HT-29 (cell line): ENCODE measurements at places on chromosomes 16 and 17.

GRCh38 chr16:23771027-23771426 lies 16.2 kb downstream of the CHP2 start:
- no peak for DNase-seq

- DNase-seq: no peak
These were observed 17.9 kb upstream of the TANGO6 start for GRCh38 chr16:68825427-68825826.

- no peak for DNase-seq
These were observed 593 bp downstream of the SLC38A7 start for GRCh38 chr16:58684001-58684353.

DNA sequence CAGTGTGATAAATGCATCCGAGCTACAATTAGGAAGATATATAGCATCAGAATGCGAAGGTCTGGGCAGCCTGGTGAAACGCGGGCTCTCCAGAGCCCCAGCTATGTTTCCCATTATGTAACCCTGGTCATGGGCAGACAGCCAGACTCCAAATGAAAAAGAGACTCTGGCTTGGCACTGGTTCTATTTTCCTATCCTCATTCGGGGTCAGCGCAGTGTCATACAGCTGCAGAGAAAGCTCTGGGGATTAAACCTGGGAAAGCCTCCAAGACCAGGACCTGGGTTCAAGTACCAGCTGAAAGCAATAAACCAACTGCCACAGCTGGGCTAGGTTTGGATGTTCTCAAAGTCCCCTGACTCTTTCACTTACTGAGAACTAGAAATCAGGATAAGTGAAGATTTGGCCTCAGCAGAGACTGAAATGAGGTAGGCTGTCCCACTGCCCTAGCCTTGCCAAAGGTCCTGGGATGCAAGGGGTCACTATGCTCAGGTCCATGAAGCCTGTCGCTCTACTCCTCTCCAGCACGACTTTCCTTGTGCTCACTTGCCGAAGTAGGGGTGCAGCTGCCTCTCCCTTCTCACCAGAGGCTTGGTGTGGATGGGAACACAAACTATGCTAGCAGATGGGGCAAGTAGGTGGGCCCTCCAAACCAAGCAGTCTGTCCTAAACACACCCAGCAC lies 123.8 kb downstream of the SMG6 start:
- no peak for DNase-seq

DNA sequence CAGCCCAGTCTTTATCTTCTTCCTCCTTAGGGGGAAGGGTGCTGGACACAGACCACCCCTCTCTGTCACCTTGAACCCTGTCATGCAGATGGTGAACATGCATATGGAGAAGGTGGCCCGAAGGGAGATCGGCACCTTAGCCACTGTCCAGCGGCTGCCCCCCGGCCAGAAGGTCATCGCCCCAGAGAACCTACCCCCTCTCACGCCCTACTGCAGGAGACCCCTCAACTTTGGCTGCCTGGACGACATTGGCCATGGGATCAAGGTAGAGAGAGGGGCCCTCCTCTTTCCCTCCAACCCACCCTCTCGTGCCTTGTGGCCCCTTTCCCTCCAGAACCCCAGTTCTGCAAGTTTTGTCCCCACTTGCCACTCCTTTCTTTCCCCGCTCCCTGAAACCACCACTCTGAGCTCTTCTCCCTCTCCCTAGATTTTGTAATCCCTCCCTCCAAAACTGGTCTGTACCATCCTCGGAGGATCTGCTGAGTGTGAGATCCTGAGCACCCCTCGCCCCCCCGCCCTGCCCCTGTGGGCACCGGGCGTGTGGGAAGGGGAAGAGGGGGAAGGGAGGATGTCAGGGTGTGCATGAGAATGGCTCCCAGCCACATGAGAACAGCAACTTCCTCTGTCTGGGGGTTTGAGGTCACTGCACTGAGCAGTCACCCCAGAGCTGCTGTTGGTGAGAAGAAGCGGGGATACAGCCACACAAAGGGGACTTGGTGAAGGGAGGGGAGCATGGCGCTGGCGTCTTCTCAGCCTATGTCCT lies 7.3 kb downstream of the ABI3 start:
- no peak for DNase-seq

DNA sequence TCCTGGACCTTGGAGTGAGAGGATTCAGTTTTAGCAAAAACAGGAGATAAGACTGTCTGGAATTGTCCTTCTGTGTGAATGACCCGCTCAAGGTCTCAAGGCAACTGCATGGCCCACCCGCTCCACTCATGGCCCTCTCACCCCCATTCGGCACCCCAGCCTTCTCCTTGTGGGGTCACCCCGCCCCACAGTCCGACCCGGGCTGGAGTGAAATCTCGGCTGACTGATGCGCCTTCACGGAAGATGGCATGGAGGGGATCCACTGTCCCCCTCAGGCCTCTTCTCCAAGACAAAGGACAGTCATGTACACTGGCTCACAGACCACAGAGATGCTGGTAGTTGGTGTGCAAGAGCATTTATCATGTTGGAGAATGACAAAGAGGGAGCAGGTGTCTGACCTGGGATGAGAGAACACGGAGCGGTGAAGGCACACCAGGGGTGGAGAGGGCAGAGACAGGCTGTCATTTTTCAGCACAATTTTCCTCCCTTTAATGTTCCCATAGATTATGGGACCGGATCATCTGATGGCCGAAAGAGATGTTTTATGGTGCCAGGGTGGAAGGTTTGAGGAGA lies 391.9 kb upstream of the TNRC6C start:
- no peak for DNase-seq

DNA sequence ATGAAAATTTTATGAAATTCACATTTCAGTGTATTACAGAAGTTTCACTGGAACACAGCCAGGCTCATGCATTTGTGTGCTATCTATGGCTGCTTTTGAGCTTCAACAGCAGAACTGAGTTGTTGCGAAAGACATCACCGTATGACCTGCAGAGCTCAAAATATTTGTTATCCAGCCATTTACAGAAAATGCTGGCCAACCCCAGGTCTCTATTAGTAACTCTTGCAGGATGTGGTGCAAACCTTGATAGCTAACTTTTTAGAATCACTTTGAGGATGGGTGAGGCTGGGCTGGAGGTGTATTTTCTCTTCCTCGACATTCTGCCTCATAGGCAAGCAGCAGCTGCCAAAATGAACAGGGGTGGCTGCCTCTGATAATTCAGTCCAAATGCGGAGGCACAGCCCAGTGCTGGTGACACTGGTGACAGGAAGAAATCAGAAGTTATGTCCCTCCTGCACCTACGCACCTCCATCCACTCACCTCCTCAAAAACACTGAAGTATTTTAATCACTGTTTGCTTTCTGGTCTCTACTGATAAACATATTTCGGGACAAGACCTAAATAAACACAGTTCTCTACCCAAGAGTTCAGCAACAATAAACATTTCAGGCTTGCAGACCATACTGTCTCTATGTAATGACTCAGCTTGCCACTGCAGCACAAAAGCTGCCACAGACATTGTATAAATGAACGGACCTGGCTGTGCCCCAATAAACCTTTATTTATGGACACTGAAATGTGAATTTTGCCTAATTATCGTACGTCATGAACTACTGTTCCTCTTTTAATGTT lies 28.5 kb downstream of the ARHGAP17 start:
- DNase-seq: no peak

GRCh38 chr16:31713945-31714902 lies 159.4 kb upstream of the ZNF267 start:
- DNase-seq: peak; percentile 40

DNA sequence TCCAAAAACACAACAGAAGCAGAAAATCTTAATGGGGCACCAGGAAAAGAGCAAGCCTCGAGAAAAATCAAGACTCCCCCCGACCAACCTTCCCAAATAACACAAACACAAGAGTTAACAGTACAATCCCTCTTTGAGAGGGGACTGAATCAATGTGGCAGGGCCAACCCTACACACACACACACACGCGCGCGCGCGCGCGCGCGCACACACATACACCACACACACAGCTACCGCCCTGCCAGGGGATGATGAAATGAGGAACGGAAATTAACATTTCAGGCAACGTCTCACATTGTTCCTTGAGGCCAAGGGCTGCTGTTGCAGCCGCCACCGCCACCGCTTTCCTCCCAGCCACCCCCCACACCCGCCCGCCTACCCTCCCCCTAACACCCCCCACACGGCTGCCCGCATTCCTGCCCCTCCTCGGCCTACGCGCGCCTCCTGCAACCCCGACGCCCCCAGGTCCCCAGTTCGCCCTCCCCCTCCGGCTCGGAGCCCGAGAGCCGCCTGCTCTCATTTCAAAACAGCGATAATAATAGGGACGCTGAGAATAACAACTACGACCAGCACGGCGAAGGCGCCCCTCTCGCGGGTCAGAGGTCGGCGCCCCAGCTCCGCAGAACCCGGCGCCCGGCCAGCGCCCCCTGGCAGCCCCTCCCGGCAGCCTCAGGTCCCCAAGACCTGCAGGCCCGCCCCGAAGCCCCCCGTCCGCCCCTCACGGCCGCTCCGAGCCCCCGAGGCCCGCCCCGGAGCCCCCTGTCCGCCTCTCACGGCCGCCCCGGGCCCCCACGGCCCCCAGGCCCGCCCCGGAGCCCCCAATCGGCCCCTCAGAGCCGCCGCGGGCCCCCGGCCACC lies 1.1 kb downstream of the ANKRD11 start:
- DNase-seq: peak; percentile 90

DNA sequence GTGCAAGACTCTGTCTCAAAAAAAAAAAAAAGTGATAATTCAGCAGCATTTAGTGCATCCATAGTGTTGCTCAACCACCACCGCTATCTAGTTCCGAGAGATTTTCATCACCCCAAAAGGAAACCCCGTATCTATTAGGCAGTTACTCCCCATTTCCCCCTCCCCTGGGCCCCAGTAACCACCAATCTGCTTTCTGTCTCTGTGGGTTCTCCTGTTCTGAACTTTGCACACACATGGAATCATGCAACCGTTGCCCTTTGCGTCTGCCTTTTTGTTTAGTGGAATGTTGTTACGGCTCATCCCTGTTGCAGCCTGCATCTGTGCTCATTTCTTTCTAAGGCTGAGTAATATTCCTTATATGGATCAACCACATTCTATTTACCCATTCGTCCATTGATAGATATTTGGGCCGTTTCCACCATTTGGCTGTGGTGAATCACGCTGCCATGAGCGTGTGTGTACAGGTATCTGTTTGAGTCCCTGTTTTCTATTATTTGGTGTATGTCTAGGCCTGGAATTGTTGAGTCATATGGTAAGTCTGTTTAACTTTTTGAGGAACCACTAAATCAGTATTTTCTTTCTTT lies 8.7 kb upstream of the SYNGR2 start:
- no peak for DNase-seq

- no peak for DNase-seq
These were observed 6.5 kb upstream of the CAPNS2 start for GRCh38 chr16:55559933-55560516.

DNA sequence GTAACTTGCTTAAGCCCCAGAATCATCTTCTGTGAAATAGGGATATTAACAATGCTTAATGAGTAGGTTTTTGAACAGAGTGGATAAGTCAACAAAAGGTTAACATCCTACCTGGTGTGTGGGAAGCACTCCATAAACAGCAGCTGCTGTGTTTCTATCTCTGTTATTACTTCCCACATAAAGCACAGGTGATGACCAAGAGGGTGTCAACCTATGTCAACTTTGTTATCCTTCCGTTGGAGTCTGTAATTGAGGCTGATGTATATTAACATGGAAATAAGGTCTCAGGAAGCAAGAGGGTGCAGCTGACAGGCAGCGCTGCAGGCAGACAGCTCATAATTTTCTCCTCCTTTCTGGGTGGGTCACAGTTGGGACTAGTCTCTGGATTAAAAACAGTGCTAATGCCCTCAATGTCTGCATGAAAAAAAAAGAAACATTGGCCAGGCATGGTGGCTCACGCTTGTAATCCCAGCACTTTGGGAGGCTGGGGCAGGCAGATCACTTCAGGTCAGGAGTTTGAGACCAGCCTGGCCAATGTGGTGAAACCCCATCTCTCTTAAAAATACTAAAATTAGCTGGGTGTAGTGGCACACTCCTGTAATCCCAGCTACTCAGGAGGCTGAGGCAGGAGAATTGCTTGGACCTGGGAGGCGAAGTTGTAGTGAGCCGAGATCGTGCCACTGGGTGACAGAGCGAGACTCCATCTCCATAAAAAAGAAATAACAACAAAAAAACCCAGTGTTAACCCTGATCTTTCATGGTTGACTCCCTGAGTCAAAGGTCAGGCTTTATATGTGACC lies 269.6 kb downstream of the SNX29 start:
- no peak for DNase-seq

DNA sequence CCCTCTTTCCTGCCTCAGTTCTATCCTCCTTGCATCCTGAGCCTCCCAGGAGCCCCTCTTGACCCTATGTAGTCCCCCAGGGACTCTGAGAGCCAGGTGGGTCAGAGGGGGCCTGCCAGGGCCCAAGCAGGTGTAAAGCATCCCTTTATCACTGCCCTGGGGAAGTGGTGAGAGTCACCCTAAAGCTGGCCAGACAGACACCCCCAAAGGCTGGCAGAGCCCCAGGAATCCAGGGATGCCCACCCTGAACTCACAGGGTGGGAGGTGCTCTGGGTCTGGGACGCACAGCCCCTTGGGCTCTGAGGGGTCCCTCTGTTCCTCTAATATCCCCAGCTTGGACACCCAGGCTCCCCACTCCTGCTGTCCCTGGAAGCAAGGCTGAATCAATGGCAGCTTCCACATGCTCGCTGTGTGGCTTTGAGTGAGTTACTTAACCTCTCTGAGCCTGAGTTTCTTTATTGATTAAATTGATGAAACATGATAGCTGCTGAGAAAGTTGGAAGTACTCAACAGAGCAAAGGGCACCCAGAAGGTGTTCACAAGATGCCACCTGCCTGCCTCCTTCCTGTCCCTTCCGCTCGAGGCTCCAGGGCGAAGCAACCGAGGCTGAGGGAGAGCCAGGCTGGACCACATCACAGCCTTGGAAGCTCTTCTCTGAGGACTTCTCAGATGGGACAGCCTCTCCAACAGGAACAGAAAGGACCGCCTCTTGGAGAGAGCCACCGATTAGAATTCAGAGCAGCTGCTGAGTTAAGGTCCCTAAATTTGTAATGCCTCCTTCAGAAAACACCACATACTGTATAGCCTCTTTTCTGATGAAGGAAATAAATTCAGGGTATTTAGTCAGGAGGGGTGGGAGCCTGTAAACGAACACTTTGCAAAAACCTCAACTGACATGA lies 67.1 kb upstream of the DOC2B start:
- no peak for DNase-seq

- DNase-seq: no peak
These were observed 37.7 kb downstream of the GP2 start for GRCh38 chr16:20289571-20289970.

- no peak for DNase-seq
These were observed 17.7 kb downstream of the CARD14 start for GRCh38 chr17:80187515-80187941.

- DNase-seq: no peak
These were observed 11.6 kb upstream of the CBX4 start for GRCh38 chr17:79850571-79851460.

GRCh38 chr16:2992383-2993081 lies 12.3 kb upstream of the PKMYT1 start:
- peak; percentile 63 for DNase-seq

- DNase-seq: no peak
These were observed 66.6 kb downstream of the CNTNAP4 start for GRCh38 chr16:76343769-76344168.
